ENCODE measurements at places on chromosomes 3 and 15.

DNA sequence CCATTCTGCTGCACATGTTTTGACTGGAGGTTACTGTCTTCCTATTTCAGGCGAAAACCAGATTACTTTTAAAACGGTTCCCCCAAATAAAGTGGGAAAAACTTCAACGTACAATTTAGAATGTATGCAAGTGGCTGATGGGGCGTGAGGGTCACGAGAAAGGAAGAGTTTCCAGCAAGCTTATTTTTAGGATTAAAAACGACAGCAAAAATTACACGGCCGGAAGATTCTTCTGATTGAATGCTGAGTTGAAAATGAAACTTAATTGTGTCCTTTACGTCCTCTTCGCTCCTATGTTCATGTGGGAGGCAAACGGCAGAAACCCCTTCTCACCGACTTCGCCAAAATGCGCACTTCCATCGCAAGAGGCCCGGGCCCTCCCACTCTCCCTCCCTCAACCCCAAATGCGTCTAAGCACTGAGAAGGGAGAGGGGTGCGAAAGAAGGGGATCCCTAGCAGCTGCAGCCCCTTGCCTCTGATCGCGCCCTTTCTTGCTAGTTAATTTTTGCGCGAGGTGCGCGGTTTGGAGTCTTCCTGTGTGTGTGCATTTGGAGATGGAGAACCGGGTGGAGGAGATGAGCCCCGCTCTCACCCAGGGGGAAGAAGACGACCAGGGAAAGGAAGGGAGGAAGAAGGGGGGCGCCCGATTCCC, 656 bp downstream of the CD47 start:
- DNase-seq = no peak

DNA sequence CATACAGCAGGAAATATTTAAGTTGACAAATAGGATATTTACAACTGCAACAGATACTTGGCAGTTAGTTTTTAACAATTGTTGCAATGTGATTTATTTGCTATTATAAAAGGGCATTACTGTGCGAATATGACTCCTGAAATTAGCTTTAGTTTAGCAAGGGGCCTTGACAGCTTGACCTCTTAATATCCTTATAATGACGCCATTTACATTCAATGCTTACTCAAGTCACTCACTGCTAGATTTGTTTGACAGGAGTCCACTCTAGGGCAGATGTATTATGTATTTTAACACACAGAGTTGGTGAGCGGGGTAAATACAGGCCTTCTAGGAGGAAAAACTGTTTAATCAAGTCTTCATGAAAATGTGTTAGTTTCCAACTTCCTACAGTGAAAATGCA, 58.1 kb upstream of the C15orf61 start:
- no peak for DNase-seq

- no peak for DNase-seq
Measured at GRCh38 chr3:124229836-124230235, 237.9 kb upstream of the ROPN1 start.

- no peak for DNase-seq
Measured at GRCh38 chr3:89300981-89301380, 193.6 kb downstream of the EPHA3 start.

DNA sequence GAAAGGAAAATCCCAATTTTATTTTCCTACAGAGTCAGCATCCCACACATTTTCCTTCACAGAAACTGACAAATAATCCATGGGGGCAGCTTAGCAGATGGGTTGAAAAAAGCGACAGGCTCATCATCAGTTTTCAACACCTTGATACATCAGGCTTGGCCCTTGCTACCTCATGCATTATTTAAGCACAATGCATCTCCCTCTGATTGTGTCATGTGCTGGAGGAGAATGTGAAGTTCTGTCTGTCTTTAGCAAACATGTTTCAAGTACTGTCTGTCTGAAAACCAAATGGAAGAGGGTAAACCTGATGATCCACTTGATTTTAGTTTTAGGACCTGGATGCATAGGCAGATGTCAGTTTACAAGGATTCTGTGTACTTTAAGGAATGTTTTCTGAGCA, 128.6 kb upstream of the ADAMTS9 start:
- no peak for DNase-seq

- no peak for DNase-seq
Measured at GRCh38 chr3:197258168-197258755, 40.1 kb downstream of the DLG1 start.

- no peak for DNase-seq
Measured at GRCh38 chr3:15300323-15301078, 31.9 kb downstream of the SH3BP5 start.

- no peak for DNase-seq
Measured at GRCh38 chr15:74613089-74613952, 2.3 kb upstream of the CLK3 start.

DNA sequence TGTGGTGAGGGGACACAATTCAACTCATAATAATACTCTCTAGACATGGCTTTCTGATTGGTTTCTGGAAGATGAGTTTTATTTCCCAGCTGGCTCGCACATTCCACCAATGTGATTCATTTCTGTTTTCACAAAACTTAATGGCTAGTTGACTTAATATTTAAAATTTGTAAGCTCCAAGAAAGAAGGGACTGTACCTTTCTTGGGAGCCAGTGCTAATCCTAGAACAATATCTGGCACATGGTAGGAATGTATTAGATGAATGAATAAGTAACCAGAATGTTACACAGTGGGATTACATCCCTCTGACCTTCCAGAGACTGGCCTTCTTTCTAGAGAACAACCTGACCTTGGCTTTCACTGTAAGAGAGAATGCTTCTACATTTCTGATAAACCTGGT, 262.8 kb downstream of the RORA start:
- DNase-seq = no peak

DNA sequence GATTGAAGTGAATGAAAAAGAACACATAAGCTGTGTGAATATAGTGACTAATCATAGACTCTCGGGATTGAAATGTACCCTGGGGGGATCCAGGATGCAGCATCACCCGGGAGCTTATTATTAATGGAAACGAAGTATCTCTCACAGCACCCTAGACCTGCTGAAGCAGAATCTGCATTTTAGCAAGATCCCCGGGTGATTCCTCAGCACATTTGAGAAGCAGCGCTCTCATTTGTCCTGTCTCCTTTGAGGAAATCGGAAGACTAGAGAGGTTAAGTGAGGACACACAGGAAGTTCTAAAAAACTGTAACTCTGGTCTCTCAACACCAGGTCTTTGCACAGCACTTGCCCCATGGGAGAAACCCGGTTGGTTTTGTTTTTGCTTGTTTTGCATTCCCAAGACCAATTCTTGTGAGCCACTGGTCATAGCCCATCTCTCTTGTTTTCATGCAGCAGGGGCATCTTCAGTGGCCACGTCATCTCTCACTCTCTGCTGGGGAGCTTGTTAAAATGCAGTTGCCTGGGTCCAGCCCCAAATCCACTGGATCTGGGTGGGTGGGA, 30.2 kb downstream of the ZNF710 start:
- DNase-seq = no peak

DNA sequence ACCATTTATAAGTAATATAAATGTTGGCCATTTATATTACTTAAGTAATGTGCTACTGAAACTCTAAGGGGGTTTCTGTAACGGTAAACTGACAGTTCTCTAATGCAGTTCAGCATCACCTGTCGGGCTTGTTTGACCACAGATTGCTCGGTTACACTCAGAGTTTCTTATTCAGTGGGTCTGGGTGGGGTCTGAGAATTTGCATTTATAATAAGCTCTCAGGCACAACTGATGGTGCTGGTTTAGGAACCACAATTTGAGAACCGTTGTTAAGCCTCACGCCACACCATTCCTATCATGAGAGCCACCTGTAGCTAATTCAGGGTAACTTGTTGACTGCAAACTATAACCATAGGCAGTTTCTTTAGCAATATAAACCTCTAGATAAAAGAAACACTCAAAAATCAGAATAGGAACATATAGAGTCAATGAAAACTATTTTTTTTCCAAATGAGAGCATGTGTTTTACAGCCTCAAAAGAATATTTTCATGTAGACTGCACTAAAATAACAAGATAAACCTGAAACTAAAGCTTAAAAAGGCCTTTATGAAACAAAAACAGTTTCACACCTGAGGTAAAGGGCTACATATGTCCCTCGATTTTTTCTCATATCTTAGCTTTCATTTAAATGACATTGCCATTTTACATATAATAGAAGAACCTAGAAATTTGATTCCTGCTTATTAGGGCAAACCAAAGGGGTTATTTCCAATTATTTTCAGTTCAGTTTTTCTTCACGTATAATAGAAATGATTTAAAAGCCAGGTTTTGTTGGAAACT, 604.8 kb downstream of the UNC13C start:
- no peak for DNase-seq

GRCh38 chr3:148450819-148451218, 246.9 kb upstream of the AGTR1 start:
- DNase-seq = no peak

DNA sequence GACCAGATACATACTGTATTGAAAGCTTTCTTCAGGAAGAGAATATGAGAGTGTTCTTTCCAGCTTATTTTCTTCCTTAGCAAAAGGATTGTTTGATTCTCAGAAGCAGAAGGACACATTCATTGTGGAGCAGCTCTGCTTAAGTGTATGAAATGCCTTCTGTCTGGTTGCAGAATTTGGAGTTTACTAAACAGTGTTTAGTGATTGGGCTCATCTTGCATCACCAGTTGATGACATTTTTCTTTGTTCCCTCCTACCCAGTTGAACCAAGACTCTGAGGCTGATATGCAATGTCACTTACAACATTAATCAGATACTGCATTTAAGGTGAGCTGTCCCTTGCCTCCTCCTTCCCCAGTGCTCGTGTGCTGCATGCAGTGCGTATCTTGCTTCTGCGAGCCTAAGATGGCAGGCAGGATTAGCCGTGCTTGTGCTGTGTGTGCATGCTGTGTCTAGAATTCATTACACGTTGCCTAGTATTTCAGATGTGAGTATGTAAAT, 18.4 kb downstream of the ZBTB38 start:
- DNase-seq = no peak

GRCh38 chr3:127857333-127857732, 35.0 kb upstream of the MGLL start:
- no peak for DNase-seq

- no peak for DNase-seq
Measured at GRCh38 chr15:58551764-58552504, 120.1 kb downstream of the LIPC start.

GRCh38 chr3:168025076-168025475, 70.6 kb downstream of the GOLIM4 start:
- DNase-seq = no peak

- no peak for DNase-seq
Measured at GRCh38 chr3:31405515-31405914, 127.2 kb upstream of the STT3B start.

- no peak for DNase-seq
Measured at GRCh38 chr3:48194446-48195071, 6.3 kb upstream of the CDC25A start.

DNA sequence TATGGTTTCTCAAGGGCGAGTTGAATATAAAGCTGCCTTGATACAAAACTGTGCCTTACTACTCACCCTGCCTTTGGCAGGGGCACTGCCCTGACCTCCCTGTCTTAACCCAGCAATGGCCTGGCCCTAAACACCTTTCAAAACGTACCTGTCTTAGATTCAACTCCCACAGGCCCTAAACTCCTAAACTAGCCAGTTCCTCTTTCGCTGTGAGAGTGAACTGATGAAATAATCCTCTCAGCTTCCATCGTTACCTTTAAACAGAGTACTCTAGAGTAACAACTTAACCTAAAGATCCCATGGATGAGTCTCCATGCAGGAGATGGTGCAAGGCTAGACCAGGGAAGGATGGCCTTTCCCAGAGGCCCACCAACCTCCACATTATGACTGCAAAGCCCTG, 133.0 kb upstream of the THBS1 start:
- DNase-seq = no peak

GRCh38 chr3:153061938-153062528, 100.0 kb upstream of the RAP2B start:
- DNase-seq = no peak

DNA sequence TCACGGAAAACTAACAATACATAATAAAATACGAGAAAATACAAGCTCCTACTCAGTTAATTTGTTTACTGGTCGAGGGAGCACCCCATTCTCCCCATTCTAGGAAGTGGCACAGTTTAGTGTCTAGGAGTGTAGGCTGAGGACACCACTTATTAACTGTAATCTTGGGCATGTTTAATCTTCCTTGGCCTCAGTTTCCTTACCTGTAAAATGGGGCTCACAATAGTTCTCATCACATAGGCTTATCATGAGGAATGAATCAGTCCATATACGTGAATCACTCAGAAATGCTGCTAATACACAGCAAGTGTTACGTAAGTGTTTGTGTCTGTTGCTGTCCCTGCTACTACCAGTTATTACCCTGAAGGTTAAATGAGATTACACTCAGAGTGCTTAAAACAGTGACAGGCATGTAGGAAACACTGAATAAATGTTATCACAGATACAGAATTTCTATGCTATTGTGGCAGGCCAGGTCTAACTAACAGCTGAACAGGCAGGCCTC, 210.2 kb downstream of the OSBPL10 start:
- no peak for DNase-seq

- DNase-seq = no peak
Measured at GRCh38 chr3:33064929-33065328, 32.0 kb downstream of the GLB1 start.

DNA sequence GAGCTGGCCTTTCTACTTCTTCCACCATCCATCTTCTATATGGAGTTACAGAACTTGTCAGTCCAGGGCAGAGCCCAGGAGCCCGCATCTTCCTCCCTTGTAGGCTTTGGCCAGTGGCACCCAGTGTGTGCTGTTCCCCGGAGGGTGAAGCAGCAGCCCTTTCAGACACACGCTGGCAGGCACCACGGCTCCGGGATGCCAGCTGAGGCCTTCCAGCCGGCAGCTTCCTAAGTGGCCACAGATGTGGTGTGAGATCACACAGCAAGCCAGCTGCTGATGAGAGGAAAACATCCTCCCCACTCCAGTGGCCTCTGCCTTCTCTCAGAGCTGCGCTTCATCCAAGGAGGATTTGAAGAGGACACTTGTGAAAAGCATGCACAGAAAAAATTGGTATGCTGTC, 24.1 kb downstream of the CRABP1 start:
- DNase-seq = no peak

- no peak for DNase-seq
Measured at GRCh38 chr15:55530861-55531313, 22.9 kb upstream of the DNAAF4 start.

DNA sequence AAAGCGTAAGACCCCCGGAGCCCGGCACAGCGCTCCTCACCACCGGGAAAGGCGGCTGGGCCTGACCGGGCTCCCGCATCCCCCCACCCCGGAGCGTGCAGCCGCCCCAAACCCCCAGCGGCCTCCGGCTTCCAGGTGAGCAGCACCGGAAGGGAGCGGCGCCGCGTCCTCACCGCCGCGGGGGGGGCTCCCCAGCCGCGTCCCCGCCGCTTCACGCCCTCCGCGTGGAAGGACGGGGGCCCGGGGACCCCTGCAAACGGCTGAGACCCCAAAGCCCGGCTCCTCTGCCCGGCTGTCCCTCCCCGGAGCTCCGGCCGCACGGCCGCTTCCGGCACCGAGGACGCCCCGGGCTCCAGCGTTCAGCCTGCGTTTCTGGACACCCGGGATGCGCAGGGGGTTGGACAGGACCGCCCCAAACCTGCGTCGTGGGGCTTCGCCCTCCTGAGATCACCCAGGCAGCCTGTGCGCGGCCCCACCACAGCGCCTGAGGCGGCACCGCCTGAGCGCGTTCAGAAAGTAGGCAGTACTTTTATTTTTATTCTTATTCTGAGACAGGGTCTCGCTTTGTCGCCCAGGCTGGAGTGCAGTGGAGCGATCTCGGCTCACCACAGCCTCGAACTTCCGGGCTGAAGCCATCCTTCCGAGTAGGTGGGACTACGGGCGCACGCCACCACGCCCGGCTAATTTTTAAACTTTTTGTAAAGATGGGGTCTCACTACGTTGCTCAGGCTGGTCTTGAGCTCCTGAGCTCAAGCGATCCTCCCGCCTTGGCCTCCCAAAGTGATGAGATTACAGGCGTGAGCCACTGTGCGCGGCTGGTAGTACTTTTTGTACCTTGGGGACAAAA, 51.6 kb upstream of the BLM start:
- DNase-seq = no peak

Data from stimulated activated CD8-positive, alpha-beta memory T cell treated with anti-CD3 and anti-CD28 coated beads, Interleukin-4, amount 100 ng/mL, for 1 hour (primary cell).